Adrenal gland (tissue), 19 donors: ENCODE measurements at places on chromosomes 16 and 17.
A peak's percentile ranks its signal among the peaks of the same experiment; 100 is the strongest.

- DNase-seq, result no peak
These were observed 33.4 kb downstream of the ZZEF1 start for GRCh38 chr17:4109449-4109848.

- DNase-seq, result no peak
These were observed 7.6 kb downstream of the SLC46A1 start for GRCh38 chr17:28398280-28398981.

DNA sequence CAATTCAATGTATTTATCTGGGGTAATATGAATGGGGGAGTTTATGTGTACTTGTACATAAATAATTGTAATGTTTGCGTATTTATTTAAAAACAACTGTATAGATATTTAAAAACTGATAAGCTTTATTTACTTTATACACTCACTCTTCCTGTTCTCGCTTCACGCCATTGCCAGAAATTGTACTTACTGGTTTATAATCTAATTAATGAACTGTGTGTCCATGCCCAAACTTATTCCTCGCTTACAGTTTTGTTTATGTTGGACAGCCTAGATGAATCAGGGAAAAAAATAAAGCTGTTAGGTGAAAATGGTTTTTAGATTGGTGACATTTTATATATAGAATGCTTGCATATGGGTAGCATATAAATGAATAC is 30.8 kb downstream of the AATF start:
- no peak for DNase-seq

- DNase-seq, result no peak
These were observed 265.2 kb downstream of the CBLN1 start for GRCh38 chr16:49016461-49016860.

DNA sequence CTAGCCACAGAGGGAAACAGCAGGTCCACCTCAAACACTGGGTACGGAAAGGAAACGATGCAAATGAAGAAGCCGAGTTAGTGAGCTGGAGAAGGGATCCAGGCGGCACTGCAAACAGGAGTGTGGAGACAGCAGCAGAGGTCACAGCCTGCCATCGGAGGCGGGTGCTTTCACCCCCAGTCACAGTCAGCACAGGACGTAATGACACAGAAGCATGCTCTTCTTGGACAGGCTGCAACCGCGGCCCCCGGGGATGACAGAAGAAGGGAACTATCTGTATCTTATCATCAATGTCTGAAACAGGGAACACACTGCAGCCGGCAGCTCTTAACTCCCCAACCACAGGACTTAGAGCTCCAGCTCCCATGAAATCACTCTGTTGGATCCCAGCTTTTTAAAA is 16.1 kb upstream of the SLC38A8 start:
- DNase-seq, result peak; percentile 83

DNA sequence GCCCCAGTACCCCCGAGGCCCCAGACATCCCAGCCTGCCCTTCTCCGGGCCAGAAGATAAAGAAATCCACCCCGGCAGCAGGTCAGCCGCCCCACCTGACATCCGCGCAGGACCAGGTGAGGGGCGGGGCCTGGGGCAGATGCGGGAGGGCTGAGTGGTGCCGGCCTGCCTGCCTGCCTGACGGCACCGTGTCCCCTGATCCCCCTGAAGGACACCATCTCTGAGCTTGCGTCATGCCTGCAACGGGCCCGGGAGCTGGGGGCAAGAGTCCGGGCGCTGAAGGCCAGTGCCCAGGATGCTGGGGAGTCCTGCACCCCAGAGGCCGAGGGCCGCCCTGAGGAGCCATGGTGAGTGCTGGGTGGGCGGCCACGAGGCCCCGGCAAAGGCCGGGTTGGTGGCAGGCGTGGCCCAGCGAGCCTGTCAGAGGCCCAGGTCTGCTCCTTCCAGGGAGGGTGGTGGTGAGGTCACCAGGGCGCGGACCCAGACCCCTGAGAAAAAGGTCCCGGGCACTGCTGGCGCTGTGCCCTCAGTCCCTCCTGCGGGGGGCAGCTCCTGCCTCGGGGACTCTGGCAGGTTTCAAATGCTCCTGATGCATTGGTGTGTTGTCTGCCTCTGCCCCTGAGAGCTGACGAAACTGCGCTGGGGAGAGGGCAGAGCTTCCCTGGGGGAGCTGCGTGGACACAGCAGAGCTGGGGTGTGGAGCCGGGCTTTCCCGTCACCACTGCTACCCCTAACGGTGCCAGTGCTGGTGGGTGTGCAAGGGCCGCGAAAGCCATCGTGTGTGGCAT is 1.2 kb downstream of the CDT1 start:
- no peak for DNase-seq

DNA sequence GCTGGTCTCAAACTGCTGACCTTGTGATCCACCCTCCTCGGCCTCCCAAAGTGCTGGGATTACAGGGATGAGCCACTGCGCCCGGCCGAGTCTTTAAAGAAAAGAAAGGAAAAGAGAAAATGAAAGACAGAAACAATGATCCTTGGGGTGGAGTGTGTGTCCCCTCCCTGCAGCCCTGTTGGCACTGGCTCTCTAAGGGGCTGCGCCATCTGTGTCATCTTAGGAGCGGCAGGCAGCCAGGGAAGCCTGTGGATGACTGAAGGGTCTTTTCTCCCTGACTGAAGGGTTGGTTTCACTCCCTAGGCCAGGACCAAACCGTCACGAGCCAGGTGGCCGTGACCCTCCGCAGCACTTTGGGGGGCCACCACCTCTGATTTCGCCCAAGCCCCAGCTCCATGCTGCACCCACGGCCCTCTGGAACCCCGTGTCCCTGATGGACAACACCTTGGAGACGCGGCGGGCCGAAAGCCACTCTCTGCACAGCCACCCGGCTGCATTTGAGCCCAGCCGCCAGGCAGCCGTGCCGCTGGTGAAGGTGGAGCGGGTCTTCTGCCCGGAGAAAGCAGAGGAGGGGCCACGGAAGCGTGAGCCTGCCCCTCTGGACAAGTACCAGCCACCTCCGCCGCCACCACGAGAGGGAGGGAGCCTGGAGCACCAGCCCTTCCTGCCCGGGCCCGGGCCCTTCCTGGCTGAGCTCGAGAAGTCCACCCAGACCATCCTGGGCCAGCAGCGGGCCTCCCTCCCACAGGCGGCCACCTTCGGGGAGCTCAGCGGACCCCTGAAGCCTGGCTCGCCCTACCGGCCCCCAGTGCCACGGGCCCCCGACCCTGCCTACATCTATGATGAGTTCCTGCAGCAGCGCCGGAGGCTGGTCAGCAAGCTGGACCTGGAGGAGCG is 27.7 kb downstream of the GINS2 start:
- no peak for DNase-seq

DNA sequence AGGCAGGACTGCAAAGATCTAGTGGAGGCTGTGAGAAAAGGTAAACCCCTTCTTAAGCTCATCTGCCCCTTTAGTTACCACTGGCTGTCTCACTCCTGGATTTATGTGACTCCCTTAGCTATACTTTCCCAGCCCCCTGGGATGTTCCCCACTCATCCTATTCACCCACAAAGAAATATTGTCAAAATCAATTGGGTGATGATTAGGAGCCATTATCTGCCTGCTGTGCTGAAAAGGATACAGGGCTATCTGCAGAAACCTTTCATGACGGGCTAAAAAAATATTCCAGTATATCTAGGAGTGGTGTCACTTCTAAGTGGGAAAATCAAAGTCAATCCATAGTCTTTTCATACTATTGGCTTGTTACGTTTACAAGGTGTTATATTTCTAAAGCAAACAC is 8.0 kb upstream of the GNAO1 start:
- DNase-seq, result no peak

GRCh38 chr17:1535737-1536136 is 19.3 kb upstream of the INPP5K start:
- no peak for DNase-seq

GRCh38 chr16:85262558-85263238 is 150.4 kb upstream of the CIBAR2 start:
- DNase-seq, result no peak

GRCh38 chr17:19733953-19734526 is 14.1 kb downstream of the ALDH3A1 start:
- no peak for DNase-seq

DNA sequence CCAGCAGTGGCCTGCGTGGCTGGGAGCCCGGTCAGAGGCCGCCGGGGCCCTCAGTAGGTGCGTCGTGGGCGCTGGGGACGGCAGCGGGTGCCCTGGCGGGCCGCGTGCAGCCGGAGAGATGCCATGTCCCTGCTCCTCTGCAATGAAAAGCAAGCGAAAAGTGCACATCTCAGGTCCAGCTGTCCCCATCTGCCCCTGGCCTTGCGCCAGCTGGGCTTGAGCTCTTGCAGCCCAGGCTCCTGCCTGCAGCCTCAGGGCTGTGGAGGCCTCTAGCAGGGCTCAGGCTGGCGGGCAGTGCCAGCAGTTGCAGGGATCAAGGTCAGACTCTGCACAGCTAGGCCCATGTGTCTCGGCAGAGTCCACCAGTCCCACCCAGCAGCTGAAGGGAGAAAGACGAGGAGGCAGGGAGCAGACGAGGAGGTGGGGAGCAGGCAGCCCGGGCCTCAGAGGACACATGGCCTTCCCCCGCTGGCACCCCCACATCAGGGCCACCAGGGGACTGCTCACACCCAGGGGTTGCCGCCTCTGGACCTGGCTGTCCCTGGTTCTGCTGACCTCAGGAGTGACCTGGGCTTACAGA is 11.2 kb downstream of the SLC16A3 start:
- DNase-seq, result peak; percentile 67

DNA sequence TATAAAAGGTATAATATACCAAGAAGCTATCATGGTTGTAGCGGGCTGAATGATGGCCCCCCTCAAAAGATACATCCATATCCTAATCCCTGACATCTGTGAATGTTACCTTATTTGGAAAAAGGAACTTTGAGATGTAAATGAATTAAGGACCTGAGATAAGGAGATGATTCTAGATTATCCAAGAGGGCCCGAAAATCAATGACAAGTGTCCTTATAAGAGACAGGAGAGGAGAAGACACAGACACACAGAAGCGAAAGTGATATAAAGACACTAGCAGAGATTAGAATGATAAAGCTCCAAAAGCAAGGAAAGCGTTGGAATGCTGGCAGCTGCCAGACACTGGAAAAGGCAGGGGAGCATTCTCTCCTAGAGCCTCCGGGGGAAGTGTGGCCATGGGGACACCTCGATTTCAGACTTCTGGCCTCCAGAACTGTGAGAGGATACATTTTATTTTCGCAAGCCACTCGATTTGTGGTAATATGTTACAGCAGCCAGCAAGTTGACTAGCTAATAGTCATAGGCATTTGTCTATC is 12.5 kb upstream of the GP1BA start:
- no peak for DNase-seq

GRCh38 chr17:77227461-77228240 is 86.9 kb downstream of the SEC14L1 start:
- DNase-seq, result peak; percentile 27

DNA sequence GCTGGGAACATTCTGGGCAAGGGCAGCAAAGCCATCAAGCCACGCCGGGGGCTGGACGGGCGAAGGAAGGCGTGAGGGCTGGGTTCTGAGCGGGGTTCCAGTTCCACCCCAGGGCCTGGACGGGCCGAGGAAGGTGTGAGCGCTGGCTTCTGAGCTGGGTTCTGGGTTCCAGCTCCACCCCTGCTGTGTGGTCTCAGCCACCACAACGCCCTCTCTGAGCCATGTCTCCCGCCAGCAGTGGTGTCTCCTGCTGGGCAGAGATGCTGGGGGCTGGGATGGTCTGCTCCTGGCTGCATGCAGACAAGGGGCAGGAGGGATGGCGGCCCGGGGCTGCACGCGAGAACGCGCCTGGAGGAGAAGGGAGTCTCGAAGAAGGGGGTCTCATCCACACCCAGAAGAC is 3.9 kb upstream of the CPNE7 start:
- DNase-seq, result no peak

DNA sequence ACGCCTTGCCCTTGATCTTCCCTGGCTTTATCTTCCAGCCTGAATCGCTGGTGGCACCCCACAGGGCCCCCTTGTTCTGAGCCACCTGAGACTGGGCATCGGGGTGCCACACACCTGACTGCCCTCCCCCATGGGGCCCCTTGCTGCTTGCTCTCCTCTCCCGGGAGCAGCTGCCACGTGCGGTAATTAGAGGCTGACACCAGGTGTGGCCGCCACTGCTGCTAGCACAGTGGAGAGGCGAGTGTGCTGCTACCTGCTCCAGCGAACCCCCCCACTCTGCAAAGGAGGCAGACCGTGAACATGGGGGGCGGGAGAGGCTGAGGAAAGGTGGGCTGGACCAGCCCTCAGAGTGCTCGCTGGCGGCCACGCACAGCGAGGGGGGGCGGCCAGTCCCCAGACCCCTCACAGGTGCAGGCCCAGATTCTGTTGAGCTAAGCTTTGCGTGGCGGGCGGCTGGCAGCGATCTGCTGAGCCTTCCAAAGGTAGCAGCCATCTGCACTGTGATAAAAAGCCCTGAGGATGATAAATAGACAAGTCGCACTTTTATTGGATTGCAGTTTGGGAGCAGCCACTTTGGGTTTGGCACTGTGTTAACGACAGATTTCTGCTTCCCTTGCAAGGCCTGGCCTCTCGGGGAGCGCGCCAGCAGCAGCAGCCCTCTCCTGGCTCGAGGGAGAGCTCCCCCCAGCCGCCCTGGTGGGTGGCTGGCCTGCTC is 167.9 kb upstream of the GSE1 start:
- DNase-seq, result no peak

DNA sequence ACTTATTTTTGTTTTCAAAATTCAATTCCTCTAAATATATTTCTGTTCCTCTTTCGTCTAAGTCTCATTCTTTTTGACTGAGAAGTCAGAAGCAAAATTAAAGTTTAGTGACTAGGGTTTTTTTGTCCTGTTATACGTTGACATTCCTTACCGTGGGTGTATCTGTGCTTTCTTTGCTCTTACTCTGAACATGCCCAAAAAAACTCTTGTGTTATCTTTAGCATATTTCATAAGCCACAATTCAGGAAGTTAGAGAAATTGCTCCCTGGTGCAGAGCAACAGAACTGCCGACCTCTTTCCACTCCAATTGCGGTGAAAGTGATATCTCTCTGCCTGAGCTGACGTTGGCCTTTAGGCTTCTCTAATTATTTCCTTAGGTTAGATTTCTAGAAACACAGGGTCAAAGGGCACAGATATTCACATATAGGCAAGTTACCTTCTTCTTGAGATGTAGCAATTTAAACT is 65.7 kb downstream of the CENPV start:
- DNase-seq, result no peak
